HFFc6 (cell line): ENCODE measurements at places on chromosomes 11 and 22.

GRCh38 chr11:100639140-100639539 is 47.9 kb upstream of the ARHGAP42 start:
- peak; percentile 11 for DNase-seq

GRCh38 chr11:115146425-115146824 is 357.8 kb downstream of the CADM1 start:
- DNase-seq, result no peak

GRCh38 chr11:43547889-43548381 is 132.6 kb upstream of the HSD17B12 start:
- no peak for DNase-seq

DNA sequence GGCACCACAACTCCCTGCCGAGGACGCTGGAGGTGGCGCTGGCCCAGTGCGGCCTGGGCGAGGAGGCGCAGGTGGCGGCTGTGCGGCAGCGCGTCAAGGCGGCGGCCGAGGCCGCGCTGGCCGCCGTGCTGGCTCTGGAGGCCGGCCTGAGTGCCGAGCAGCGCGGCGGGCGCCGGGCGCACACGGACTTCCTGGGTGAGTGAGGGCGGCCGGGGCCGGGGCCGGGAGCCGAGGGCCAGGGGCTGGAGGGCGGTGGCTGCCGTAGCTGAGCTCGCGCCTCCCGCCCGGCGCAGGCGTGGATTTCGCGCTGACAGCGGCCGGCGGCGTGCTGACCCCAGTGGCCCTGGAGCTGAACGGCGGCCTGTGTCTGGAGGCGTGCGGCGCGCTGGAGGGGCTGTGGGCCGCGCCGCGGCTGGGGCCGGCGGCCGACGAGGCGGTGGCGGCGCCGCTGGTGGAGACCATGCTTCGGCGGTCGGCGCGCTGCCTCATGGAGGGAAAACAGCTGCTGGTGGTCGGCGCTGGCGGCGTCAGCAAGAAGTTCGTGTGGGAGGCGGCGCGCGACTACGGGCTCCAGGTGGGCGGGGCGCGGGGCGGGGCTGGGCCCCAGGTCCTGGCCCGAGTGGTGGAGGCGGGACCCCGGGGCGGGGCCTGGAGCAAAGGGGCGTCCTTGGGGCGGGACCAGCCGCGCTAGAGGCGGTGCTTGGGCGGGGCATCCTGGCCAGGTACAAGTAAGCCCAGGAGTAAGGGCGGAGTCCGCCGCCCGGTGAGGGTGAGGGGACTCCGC is 5.4 kb downstream of the CARNS1 start:
- peak; percentile 79 for DNase-seq

DNA sequence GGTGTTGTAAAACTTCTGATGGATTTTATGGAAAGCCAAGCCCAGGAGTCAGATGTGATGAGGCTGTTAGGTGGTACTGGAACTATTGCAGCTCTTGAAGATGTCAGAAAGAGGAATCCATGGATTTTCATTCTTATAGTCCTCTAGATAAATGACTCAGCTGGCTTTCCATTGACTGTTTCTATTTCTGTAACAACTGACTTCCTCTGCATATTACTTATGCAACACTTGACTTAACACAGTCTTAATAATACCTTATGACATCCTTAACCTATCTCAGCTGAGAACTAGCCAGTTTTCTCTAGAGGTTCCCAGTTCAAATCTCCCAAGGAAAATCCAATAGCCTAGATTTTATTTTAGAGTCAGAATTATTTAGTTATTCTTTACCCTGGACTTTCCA is 263.8 kb downstream of the LUZP2 start:
- no peak for DNase-seq

DNA sequence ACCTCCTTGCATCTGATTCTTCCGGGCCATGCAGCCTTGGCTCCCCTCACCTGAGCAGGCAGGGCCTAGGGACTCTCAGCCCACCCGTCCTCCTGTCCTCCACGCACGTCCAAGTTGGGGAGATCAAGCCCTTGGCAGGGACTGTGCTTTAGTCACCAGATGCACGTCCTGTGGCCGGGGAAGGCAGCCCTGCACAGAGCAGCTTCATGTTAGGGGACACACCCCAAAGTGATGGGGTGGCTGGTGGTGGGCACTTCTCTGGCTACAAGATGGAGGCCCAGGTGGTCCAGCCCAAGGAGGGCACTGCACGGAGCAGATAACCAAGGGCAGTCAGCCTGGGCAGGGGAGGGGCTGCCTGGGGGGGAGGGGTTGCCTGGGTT is 1.2 kb downstream of the MUC5B start:
- DNase-seq, result no peak

- no peak for DNase-seq
These were observed 26.6 kb downstream of the ELFN2 start for GRCh38 chr22:37400719-37401118.

DNA sequence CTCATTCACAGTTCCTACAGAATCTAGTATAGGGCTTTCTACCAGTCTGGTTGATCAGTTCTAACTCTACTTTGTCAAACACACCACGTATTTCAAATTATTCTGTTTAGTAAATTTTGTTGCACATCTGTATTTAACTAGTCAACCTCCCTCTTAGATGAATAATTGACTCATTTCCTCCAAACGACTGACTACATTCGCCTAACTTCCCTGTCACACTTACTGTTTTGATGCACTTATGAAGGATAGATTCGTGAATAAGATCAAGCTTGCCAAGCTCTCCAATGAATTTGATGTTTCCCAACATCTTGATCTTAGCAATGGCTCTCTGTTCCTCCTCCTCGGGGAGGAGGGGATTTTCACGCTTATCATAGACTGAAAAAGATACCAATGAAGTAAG is 5.0 kb downstream of the EIF4G2 start:
- DNase-seq, result no peak

DNA sequence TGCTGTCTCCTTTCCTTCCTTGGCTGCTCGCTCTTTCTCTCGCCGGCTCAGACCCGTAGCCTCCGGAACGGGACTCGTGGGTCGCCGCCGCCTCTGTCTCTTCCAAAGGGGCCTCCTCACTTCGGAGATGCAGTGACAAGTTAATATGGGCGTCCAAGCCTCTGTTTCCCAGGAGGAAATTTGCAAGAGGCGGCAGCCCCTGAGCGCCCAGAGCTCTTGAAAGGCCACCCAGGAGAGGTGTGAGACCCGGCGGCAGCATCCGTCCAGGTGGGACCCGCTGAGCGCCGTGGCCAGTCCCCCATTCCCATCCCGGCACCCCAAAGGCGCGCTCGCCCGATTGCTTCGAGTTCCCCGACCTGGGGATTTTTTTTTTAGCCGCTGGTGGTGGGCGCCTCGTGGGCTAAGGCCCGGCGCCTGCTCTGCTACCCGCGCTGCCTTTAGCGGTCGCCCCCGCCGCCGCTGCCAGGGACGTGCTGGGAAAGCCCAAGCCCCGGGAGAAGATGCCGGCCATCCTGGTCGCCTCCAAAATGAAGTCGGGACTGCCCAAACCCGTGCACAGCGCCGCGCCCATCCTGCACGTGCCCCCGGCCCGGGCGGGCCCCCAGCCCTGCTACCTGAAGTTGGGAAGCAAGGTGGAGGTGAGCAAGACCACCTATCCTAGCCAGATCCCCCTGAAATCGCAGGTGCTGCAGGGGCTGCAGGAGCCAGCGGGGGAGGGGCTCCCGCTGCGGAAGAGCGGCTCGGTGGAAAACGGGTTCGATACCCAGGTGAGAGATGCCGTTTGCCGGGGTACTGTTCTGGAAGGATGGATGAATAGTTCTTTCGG is 772 bp downstream of the NAV2 start:
- no peak for DNase-seq

DNA sequence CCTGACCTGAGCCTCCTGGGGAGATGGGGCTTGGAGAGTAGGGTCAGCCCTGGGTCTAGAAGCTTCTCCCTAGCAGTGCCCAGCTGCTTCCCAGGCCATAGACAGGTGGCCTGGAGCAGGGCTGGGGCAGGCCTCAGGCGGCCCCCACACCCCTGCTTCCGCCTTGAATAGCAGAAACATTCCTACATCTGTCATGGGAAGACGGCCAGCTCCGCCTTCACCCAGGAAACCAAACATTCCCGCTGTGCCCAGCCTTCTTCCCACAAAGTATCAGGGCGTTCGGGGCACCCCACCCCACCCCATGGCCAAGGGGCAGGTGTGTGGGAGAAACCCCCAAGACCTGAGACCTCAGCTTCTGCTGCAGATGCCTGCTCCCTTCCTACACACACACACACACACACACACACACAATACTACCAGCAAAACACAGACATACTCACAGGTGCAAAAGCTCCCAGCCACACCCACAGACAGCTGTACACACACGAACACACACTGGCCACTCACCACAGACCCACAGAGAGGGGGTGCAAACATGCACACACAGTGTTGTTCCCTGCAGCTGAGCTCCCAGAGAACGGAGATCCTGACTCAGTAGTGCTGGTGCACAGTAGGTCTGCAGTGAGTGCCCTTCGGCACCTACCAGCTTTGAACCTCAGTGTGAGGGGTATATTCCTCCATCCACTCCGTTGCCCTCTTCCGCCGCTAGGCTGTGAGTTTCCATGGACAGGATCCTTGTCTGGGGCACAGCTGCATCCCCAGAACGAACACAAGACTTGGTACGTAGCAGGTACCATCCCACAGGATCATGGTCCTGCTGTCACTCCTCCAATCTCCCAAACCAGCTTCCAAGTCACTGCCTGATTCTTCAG is 37.4 kb downstream of the PDGFB start:
- no peak for DNase-seq

DNA sequence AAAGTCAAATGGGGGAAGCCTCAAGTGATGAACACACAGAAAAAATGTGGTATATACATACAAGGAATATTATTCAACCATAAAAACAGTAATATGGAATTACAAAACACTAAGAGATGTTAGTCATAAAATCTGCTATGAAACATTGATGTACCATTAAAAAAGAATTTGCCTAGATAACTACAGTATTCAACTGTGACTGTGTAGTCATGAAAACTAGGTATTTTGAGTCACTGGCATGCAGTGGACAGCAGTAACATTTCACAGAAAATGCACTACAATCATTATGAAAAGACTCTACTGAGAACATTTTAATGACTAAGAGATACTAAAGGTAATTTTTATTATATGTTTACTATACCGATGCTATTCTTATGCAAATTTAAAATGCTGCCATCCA is 11.7 kb downstream of the ZNF195 start:
- DNase-seq, result peak; percentile 25

GRCh38 chr11:114075891-114076441 is 16.5 kb downstream of the ZBTB16 start:
- DNase-seq, result peak; percentile 60

DNA sequence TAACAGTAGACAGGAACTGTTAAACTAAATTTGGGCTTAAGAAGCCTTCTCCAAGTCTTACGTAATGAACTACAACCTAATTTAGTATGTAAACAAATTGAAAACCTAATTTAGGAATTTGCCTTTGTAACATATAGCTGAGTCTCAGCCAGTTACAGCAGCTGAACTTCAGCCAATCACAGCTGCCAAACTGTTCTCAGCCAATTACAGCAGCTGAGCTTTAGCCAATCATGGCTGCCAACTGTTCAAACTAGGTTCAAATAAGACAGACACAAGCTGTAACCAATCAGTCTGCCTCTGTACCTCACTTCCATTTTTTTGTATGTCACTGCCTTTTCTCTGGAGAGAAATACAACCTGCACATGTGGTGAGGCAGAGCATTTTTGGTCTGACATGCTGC is 95.0 kb upstream of the CD44 start:
- DNase-seq, result no peak

GRCh38 chr22:50119768-50120251 is 30.0 kb downstream of the MOV10L1 start:
- DNase-seq, result no peak

GRCh38 chr11:65132238-65132987 is 1.9 kb downstream of the SYVN1 start:
- no peak for DNase-seq

DNA sequence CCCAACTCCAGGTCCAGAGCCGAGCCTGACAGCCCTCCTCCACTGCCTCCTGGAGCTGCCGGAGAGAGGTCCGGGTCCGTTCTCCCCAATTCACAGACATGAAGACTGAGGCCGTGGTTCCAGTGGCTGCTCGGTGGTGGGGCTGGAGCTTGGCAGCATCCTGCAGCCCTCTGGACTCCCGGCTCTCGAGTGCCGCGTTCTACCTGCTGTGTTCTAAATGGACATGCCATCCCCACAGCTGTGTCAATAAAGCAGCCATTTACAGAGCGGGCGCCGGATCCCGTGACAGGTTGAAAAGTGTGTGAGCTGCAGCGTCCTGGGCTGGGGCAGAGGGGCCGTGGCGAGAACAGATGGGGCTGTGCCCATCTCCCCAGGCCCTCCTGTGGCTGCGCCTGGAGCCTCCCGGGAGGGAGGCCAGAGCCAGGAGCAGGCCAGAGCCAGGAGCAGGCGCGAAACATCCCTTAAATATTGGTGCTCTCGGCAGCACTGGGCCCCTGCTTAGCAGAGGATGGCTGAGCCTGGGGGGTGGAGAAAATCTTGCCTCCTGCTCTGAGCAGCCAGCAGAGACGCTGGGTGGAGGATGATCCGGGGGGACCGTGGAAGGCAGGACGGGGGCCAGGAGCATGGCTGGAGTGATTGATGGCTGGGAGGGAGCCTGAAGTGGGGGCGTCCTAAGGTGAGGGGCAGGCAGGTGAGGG is 46.2 kb downstream of the FLRT1 start:
- no peak for DNase-seq

GRCh38 chr22:36833073-36833472 is 16.2 kb upstream of the PVALB start:
- DNase-seq, result no peak

- no peak for DNase-seq
These were observed 21.9 kb downstream of the TPBGL start for GRCh38 chr11:75262436-75262835.

DNA sequence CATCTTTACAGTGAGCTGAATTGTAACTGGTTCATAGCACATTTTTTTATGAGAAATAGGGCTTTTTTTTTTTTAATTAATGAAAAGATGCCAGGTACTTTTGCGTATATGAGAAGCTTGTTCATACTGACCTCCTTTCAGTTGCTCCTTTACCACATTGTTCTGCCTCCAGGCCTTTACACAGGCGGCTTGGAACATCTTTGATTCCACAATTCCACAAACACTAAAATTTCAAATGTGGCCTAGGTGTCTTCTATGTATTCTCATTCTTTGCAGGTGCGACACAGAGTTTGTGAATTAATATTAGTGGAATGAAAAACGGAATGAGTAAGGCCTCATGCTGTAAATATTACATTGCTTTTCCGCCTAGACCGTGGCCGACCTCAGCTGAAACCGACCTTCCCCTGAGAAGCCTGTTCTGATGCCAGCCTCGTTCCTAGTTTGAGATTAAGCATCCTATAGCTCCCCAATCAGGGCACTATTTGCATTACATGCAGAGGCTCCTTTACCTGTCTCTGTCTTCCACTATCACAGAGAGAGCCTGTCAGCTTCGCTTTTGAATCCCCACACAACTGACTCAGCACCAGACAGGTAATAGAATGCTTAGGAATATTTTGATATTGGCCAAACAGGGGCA is 125.8 kb downstream of the LDLRAD3 start:
- no peak for DNase-seq

DNA sequence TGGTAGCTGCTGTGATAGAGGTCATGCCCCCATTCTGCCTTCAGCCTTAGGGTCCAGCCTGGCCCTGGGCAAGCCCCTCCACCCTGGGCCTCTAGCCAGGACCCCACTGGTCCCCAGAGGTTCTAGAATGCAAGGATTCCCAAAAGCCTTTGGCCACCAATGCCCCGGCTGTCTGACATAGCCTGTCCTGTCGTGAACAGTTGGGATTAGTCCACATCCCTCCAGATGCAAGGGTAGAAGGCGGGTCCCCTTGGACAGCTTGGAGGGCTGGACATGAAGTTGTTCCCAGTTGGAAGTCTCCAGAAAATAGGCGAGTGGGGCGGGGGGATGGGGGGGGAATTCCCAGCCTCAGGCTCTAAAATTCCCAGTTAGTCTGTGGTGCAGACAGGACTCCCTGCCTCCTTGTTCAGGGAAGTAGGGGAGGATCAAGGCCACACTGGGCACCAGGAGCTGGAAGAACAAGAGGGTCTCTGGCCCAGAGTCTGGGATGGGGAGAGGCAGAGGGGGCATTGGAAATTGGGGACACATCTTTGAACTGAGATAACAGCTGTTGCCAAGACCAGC is 5.2 kb upstream of the ADORA2A start:
- no peak for DNase-seq
